ENCODE measurements at places on chromosomes 11 and 22.
A peak's percentile ranks its signal among the peaks of the same experiment; 100 is the strongest.

GRCh38 chr22:38601221-38601764, 31.3 kb upstream of the DMC1 start:
- no peak for DNase-seq

GRCh38 chr22:25051983-25052710, 99.6 kb downstream of the KIAA1671 start:
- DNase-seq = no peak

- no peak for DNase-seq
These were observed 148.5 kb upstream of the HSD17B12 start for GRCh38 chr11:43532041-43532440.

DNA sequence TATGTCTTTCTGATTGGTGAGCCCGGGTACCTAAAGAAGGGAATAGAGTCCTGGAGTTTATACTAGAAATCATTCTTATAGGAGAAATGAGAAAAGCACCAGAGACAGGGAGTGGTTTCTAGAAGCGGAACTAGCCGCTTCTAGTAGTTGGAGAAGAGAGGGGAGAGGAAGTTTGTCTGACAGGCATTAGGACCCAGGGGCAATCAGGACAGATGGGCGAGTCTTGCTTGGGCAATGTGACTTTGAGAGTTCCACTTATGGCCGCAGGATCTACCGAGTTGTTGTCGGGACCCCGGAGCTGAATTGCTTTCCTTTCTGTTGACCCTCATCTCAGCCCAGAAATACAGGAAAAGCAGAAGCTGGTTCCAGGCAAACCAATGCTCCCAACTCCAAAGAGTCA, 596.8 kb upstream of the CNTN5 start:
- no peak for DNase-seq

DNA sequence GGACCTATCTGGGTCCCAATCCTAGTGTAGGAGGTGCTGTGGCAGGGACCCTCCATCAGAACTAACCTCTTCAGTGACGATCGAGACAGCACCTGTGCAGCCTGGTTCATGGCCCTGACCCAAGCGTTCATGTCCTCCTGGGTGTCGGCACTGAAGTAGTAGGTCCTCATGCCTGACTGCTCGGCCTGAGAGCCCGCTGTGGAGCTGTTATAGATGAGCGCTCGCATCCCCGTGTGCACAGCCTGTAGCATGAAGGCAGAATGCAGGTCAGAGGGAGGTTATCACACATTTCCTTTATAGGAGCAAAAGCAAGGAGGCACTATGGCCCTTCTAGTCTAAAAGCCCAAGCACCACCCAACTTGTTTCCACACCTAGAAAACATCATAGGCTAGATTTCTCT, 103.0 kb downstream of the C11orf58 start:
- no peak for DNase-seq

GRCh38 chr11:133285359-133285758, 246.9 kb downstream of the OPCML start:
- DNase-seq = no peak

DNA sequence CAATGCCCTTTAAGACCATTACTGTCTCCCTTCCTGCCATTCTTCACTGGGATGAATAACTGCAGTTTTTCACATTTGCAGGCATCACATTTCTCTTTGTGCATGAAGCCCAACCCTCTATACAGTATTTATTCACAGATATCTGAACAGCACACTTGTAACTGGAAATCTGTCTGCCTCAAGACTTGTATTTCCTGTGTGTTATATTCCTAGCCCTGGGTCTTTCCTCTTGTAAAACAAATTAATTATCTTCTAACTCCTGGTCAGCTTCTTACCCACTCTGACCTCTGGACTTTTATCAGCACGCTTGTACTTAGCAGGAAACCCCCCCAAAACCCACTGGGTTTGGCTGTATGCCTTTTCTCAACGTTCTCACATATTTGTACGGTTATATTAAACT, 2.0 kb downstream of the CSRP3 start:
- no peak for DNase-seq

DNA sequence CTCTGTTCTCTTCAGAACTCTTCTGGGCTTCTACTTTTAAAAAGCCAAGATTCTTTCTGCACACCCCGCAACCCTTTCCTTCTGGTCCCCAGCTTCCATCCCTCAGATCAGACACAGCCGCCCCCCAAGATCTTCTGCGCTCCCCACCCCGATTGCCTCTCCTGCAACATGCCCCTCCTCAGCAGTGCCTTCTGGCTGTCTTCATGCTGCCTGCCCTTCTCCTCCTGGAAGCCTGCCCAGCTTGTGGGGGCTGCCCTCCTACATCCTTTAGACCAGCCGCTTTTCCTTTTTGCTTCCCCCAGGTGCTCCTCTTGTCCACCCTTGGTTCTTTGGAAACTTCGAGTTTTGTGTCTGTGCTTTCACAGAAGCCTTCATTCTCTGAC, 144.2 kb downstream of the FEZ1 start:
- no peak for DNase-seq

DNA sequence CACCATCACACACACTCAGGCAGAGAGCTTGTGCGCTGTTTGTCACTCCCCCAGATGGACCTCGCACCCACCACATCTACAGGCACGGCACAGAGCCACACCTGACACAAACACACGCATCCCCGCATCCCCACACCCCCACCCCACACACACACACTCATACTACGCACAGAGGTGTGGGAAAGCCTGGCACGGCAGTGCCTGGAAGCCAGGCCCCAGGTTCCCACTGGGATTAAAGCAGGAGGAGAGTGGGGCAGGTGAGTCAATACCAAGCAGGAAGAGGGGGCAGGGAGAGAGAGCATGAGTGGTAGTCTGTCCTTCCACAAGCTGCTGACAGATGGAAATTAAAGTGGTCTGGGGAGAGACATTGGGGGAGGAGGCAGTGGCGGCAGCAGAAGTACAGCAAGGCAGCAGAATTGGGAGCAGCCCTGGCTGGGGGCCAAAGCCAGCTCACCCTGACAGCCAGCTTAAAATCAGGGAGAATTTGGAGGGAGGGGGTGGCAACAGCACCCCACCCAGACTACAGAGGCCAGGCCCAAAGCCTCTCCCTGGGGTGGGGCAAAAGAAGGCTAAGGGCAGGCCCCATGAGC, 20.7 kb downstream of the TNKS1BP1 start:
- peak; percentile 90 for DNase-seq

- peak; percentile 72 for DNase-seq
These were observed 17.6 kb upstream of the GRK2 start for GRCh38 chr11:67248653-67249052.

DNA sequence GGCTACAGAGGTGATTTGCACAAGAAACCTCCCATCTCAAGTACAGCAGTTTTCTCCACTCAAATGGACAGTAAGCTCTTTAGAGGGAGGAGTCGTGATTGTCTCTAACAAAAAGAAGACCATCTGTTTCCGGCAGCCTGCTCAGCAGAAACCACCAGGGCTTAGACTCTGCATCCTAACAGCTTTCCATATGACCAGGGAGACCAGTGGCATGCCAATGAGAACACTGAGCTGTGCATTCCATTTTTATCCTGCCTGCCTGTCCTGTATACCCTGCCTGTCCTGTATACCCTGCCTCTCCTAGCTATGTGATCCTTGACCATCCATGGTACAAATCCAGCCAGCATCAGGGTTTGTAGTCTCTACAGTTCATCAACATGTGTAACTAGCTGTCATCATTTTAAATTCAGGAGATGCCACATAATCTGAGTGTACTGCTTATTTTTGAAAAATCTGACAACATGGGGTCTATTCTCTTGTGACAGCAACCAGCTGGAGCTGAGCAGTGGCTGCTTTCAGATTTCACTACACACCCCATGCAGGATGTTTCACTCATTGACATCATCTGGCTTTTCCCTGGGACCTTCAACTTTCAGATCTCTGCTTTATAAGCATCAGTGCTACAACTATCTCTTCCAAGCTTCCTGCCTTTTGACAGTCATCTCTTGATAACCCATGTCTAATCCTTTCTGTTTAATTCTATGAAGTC, 50.5 kb upstream of the POU2AF2 start:
- no peak for DNase-seq

GRCh38 chr22:40592352-40593113, 44.0 kb downstream of the MRTFA start:
- no peak for DNase-seq

DNA sequence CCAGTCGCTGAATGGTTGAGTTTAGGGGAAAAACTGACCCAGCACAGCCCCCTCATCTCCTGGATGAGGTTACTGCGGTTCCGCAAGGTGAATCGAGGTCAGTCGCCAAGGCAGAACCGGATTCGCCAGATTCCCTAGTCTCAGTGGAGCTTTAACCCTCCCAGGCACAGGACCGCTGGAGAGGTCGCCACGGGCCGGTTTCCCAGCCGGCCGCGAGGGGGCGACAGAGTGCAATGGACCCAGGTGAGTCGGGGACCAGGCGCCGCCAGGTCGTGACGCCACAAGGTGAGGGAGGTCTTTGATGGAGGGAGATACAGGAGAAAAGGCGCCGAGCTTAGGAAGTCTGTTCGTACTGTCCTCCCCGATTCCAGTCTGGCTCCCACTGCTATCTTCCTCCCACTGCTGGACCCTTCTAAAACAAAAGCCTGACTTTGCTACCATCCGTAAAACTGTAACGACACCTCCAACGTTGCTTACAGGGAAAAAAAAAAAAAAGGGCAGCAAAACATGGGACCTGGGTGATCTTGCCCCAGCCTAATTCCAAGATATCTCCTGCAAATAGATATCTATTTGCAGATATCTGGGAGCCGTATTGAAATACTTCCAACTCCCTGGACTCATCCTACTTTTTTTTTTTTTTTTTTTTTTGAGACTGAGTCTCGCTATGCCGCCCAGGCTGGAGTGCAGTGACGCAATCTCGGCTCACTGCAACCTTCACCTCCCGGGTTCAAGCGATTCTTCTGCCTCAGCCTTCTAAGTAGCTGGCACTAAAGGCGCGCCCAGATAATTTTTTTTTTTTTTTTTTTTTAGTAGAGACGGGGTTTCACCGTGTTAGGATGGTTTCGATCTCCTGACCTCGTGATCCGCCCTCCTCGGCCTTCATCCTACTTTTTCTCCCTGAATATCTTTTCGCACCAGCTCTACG, 1.4 kb upstream of the GGA1 start:
- DNase-seq = peak; percentile 87

- DNase-seq = no peak
These were observed 390.6 kb upstream of the ANO3 start for GRCh38 chr11:25941353-25941752.

- no peak for DNase-seq
These were observed 21.3 kb downstream of the SYN3 start for GRCh38 chr22:33036881-33037280.

GRCh38 chr11:128624269-128625175, 37.2 kb upstream of the ETS1 start:
- DNase-seq = no peak

DNA sequence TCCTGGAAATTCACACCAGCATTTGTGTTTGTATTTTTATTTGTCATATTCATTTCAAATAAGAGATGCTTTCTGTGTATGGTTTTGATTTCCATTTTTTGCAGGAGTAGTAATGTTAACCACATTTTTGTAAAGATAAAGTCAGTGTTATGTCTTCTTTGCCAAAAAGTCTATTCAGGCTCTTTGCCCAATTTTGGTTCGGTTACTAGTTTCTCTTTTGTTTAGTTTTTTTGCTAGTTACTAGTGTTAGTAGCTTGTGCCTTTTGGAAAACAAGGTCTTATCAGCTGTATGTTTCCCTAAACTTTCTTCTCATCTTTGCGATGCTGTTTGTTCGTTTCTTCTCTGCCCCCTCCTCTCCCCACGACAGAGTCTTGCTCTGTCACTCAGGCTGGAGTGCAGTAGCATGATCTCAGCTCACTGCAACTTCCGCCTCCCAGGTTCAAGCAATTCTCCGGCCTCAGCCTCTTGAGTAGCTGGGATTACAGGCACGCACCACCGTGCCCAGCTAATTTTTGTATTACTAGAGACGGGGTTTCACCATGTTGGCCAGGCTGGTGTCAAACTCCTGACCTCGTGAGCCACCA, 112.3 kb upstream of the GRK3 start:
- DNase-seq = no peak

GRCh38 chr22:30296324-30296723, 7.0 kb upstream of the CASTOR1 start:
- no peak for DNase-seq

DNA sequence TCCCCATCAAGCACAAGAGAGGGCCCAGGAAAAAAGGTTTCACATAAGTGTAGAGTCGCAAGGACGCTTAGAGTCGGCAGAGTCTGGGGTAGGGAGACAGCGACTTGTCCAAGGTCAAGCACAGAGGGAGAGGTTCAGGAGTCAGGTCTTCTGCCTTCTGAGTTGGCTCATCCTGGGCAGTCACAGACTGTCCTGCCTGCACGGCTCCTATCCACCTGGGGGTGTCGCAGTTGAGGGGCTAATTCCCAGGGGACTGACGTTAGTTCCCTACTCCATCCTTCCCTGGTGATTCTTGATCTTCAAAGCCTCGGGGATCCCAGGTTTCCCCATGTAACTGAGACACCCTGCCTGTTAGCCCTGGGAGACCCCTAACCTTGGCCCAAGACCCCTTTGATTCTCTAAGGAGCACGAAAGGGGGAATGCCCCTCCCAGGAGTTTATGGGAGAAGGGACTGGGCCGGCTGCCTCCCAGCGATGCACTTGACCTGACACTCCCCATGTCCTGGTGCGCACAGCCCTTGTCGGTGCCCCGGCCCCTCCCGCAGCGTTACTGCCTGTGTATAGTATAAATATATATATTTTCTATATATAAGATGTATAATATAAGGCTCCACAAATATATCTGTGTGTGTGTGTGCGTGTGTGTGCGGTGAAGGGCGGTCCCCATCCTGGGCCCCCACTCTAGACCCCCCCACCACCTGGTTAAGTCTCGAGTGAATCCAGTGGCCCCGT, 14.7 kb upstream of the TAB1 start:
- no peak for DNase-seq

DNA sequence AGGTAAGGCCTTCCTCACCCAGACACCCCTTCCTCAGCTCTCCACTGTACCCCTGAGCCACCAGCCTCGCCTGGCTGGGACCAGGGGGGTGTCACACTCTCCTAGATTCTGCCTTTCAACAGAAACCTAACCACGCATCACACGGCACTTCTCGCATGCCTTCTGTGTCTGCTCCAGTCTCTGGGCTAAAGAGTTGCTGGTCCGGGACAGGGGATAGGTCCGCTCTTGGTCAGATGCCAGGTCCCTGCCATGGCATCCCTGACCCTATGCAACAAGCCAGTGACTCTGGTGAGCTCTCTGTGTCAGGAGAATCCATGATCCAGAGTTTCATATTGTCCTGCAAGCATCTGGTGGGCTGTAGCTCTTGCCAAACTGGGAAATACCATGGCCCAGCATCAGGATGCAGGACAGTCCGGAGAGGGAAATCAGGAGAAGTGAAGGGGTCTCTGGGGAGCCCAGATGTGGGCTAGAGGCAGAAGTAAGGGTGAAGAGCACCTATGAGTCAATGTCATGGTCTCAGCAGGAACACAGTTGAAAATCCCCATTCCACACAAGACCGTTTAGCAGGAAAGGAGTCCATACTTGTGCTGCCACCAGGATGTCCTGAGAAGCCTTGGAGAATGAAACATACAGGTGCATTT, 14.1 kb downstream of the IGLL5 start:
- no peak for DNase-seq

- no peak for DNase-seq
These were observed 422 bp downstream of the DENND6B start for GRCh38 chr22:50326225-50326955.

DNA sequence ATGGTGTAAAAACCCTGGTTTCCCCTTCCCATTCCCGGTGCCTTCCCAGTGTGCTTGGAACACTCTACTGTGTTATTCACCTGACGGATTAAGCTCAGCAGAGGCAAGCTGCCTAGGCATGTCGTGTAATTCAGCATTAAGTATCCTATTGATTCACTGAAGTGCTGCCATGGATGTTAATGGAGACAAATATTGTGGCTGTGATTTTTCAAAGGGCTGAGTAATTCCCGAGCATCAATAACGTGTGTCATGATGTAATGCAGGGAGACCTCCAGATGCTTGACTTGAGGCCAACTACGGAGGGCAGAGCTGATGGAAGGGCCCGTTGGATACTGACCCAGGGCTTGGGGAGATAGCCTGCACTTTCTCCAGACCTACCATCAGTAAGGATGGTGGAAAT, 269.0 kb downstream of the ST3GAL4 start:
- DNase-seq = no peak
